Esophagus muscularis mucosa (tissue), 4 donors: ENCODE measurements at places on chromosomes 2 and 18. TPM values are rescaled to one million over a fixed set of nuclear protein-coding genes. Genes with fewer than 3 reads are reported as not detected.

MPP4 gene
- total RNA-seq = 0.23 TPM

PLEK gene
- total RNA-seq = 6.1 TPM

CXCR4 gene
- total RNA-seq = 4.2 TPM

REL gene
- 16.2 TPM for total RNA-seq

LBX2 gene
- total RNA-seq = 0.69 TPM

CHN1 gene
- total RNA-seq = 23.2 TPM

SSB gene
- total RNA-seq = 57.1 TPM

REG3G gene
- not detected for total RNA-seq

KCNK3 gene
- 7.3 TPM for total RNA-seq

HOXD4 gene
- total RNA-seq = 0.98 TPM

ZBTB14 gene
- 9.8 TPM for total RNA-seq

UCN gene
- 3.7 TPM for total RNA-seq

DNA sequence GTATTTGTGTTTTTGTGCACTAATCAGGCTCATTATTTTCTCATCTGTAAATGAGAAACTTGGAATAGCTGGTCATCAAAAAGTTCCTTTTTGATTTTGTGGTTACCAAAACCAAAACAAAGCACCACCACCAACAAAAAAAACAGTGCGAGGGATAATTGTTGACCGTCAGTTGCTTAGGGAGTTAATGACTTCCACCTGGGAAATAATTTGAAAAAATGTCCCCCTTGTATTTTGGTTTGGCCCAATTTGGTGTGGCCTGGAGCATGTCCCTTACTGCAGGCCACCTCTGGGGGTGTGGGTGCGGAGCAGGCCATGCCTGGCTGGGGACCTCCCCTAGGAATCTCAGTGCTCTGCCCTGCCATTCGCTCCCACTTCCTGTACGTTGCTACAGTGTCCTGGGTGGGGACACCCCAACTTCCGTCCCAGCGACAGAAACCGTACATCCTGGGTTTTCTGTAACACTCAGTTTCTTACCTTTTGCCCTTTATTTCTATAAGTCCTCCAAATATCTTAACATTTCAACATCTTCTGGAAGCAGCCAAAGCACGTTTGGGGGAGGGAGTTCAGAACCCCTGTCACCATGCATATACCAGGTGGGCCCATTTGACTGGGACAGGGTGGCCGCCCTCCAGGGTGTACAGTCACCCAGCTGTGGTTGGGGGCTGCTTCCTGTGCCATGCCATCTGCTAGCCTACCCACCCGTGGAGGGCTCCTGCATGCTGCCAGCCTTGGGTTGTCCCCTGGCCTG lies 31.3 kb downstream of the NCK2 start:
- H3K27me3 ChIP-seq = no peaks in the 10 kb centered on the region
- H3K36me3 ChIP-seq = no peaks in the 10 kb centered on the region
- no peak overlapping the region for H3K27ac ChIP-seq
- peaks cover 59% of the 10 kb centered on the region for H3K4me1 ChIP-seq
- no peak for DNase-seq

DNA sequence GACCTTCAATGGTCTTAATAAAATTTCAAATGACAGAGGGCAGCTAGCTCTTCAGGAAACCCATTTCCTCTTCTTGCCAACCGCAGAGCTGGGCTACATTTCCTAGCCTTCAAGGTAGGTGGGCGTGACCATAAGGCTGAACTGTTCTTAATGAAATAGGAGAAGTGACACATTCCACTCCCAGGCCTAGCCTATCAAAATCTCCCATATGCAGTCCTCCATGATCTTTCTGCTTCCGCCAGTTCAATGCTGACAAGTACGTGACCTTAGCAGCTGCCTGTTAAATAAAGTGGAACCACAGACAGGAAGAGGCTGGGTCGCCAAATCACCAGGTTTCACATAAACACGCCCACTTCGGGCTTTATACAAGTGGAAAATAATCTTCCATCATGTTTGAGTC lies 13.2 kb downstream of the SERPINE2 start:
- no peaks in the 10 kb centered on the region for H3K4me1 ChIP-seq
- no peaks in the 10 kb centered on the region for H3K27me3 ChIP-seq
- no peaks in the 10 kb centered on the region for H3K36me3 ChIP-seq
- DNase-seq = no peak
- no peak overlapping the region for H3K4me3 ChIP-seq

- H3K27me3 ChIP-seq = no peaks in the 10 kb centered on the region
- H3K27ac ChIP-seq = peak overlapping the region; percentile 78
- H3K4me1 ChIP-seq = peaks cover 66% of the 10 kb centered on the region
Observed at GRCh38 chr2:20599861-20600461, 50.9 kb downstream of the HS1BP3 start.

DNA sequence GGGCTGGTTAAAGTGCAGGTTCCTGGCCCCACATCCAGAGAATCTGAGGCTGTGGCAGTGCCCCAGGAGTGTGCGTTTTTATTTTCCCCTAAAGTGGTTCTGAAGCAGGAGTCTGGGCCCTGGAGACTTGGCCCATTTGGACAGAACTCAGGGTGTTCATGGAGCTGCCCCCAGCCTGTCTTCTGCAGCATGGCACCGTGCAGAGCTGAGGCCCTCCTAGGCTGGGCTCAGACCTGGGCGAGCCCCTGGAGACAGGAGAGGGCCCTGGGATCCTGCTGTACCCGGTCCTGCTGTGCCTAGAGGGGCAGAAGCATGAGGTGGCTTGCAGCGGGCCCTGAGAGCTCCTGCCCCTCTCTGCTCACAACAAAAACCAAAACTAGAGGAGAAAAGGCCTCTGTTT lies 58.8 kb upstream of the B3GNT7 start:
- no peak overlapping the region for H3K4me3 ChIP-seq
- H3K27me3 ChIP-seq = no peaks in the 10 kb centered on the region
- DNase-seq = no peak
- peaks cover 71% of the 10 kb centered on the region for H3K36me3 ChIP-seq

DNA sequence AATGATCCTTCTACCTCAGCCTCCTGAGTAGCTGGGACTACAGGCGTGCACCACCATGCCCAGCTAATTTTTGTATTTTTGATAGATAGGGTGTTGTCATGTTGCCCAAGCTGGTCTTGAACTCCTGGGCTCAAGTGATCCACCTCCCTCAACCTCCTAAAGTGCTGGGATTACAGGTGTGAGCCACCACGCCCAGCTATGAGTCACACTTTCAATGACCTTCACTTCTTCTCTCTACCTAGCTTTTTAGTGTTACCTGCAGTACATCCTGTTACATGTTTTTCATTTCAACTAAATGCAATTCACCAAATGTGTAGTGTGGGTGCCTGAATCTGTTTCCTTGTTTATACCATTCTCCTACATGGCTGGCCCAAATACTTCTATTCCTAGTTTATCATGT lies 64.0 kb downstream of the SLC39A10 start:
- no peak for DNase-seq
- H3K4me1 ChIP-seq = no peaks in the 10 kb centered on the region
- peaks cover 11% of the 10 kb centered on the region for H3K36me3 ChIP-seq
- H3K27ac ChIP-seq = no peak overlapping the region
- H3K4me3 ChIP-seq = no peak overlapping the region

- no peak overlapping the region for H3K4me3 ChIP-seq
- DNase-seq = no peak
- H3K27me3 ChIP-seq = no peaks in the 10 kb centered on the region
- no peaks in the 10 kb centered on the region for H3K36me3 ChIP-seq
Observed at GRCh38 chr18:63686871-63687270, 15.9 kb upstream of the SERPINB11 start.

DNA sequence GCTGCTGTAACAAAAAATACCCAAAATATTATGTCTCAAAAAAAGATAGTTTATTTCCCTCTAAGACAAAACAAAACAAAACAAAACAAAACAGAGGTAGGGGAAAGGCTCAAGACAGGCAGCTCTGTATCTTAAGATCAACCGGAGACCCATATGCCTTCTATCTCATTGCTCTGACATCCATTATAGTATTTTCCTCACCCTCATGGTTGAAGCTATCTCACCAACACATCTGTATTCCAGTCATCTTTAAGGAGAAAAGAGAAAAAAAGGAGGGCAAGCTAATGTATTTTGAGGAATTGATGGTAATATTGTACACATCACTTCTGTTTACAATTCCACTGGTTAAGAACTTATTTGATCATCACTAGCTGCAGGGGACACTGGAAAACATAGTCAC lies 239.7 kb downstream of the ICOS start:
- DNase-seq = no peak
- no peaks in the 10 kb centered on the region for H3K4me1 ChIP-seq
- no peak overlapping the region for H3K4me3 ChIP-seq

DNA sequence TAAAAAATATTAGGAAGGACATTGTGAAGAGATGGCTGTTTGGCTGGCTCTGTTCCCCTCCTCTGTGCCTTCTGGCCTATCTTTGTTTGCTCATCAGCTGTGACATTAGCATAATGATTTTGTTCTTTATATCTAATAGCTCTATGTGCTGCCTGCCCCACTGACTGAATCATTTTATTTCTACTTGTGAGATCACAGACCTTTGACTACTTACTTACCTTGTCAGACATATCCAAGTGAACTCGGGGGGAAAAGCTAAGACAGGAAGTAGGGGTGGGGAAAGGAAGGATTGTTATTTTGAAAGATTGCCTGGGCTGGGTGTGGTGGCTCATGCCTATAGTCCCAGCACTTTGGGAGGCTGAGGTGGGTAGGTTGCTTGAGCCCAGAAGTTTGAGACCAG lies 104.2 kb downstream of the ASAP2 start:
- H3K27ac ChIP-seq = peak overlapping the region; percentile 78
- DNase-seq = no peak
- no peaks in the 10 kb centered on the region for H3K27me3 ChIP-seq
- peaks cover 67% of the 10 kb centered on the region for H3K4me1 ChIP-seq
- H3K36me3 ChIP-seq = no peaks in the 10 kb centered on the region
- no peak overlapping the region for H3K4me3 ChIP-seq

DNA sequence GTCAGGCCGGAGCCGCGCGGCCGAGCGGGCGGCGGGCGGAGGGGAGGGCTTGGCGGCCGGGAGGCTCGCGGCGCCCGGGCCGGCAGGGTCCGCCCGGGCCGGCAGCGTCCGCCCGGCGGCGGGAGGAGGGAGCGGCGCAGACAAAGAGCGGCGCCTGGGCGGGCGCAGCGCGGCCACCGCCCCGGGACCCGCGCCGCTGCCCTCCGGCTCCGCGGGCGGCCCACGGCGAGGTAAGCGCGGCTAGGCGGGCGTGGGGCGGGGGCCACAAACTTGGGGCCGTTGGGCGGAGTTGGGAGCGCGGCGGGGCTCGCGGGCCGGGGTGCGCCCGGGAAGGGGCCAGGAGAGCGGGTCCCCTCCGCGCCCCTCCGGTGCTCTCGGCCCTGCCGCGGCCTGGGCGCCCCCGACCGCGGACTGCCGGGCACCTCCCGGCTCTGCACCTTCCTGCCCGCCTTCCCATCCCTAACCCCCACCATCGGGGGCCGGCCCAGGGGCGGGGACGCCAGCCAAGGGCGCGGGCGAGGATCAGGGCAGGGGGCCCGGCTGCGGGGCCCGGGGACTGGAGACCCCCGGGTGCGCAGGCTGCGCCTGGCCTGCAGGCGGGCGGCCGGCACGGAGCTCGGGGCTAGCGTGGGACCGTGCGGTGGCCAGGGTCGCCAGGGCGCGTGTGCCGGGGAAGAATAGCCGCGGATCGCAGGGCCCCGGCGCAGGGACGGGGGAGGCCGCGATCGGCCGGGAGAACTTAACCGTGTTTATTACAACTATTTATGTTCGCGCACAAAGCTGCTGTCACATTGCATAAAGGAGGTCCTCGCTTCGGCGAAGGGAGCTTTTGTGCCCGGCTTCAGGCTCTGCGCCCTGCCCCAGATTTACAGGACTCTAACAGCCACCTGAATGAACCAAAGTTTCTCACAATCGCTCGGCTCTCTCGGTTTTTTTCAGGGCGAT lies at the start of gene NCK2:
TSS of gene NCK2 (plus strand) at position 4 of the 945 bp plus-strand sequence. CDS start 110,152 bp downstream, outside the sequence.
- peaks cover 51% of the 10 kb centered on the region for H3K4me1 ChIP-seq
- H3K36me3 ChIP-seq = no peaks in the 10 kb centered on the region
- peak within 1 kb of the TSS; percentile 98 for H3K4me3 ChIP-seq

- no peaks in the 10 kb centered on the region for H3K4me1 ChIP-seq
- H3K27me3 ChIP-seq = no peaks in the 10 kb centered on the region
- H3K36me3 ChIP-seq = no peaks in the 10 kb centered on the region
Observed at GRCh38 chr2:65630643-65631042, 198.2 kb upstream of the SPRED2 start.

GRCh38 chr2:62010632-62011256 lies 105.3 kb downstream of the COMMD1 start:
- DNase-seq = no peak
- H3K27me3 ChIP-seq = no peaks in the 10 kb centered on the region
- H3K4me3 ChIP-seq = no peak overlapping the region
- H3K36me3 ChIP-seq = no peaks in the 10 kb centered on the region
- H3K27ac ChIP-seq = peak overlapping the region; percentile 28

DNA sequence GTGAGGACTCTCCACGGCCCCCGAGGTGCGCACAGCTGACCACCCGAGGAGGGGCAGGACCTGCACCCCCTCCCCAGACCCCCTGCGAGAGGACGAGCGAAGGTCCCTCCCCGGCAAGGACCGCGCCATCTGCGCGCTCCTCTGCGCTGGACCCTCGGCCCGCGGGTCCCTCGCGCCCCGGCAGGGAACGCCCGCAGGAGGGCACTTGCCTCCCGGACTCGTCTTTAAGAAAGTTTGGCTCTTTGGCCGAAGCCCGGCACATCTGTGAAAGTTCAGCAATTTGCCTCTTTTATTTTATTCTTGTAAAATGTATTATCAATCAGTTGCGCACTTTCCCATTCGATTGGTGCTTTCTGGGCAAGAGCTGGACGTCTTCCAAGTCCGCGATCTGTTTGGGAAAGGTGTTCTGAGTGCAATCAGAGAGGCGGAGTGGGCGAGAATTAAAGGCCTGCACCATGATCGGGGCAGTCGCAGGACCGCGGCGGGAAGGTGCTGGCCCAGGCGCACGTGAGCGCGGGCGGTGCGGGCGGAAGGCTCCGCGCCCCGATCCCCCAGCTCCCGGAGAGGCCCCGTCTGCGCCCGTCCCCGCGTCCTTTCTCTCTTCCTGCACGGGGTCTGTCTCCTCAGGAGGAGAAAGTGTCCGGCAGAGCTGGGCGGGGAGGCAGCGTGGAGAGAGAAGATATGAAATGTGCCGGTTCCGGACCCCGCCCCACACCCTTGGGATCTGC lies 1.6 kb upstream of the ALKAL2 start:
- H3K36me3 ChIP-seq = no peaks in the 10 kb centered on the region
- DNase-seq = no peak
- no peak overlapping the region for H3K27ac ChIP-seq
- H3K4me1 ChIP-seq = peaks cover 23% of the 10 kb centered on the region

- no peak for DNase-seq
- H3K4me3 ChIP-seq = no peak overlapping the region
- no peak overlapping the region for H3K27ac ChIP-seq
- no peaks in the 10 kb centered on the region for H3K36me3 ChIP-seq
Observed at GRCh38 chr2:205148755-205149154, 533.5 kb upstream of the NRP2 start.

GRCh38 chr2:108428286-108429009 lies 20.6 kb upstream of the GCC2 start:
- H3K27me3 ChIP-seq = no peaks in the 10 kb centered on the region
- no peaks in the 10 kb centered on the region for H3K36me3 ChIP-seq
- no peak overlapping the region for H3K4me3 ChIP-seq
- H3K4me1 ChIP-seq = no peaks in the 10 kb centered on the region
- no peak for DNase-seq
- no peak overlapping the region for H3K27ac ChIP-seq

GRCh38 chr2:120831891-120832290 lies 96.2 kb downstream of the GLI2 start:
- no peaks in the 10 kb centered on the region for H3K36me3 ChIP-seq
- no peak overlapping the region for H3K4me3 ChIP-seq
- DNase-seq = no peak
- H3K27me3 ChIP-seq = no peaks in the 10 kb centered on the region
- peaks cover 24% of the 10 kb centered on the region for H3K4me1 ChIP-seq
- no peak overlapping the region for H3K27ac ChIP-seq
